Chondrocyte (in vitro differentiated cells): ENCODE measurements at places on chromosomes 4 and X. TPM values are rescaled to one million over a fixed set of nuclear protein-coding genes. Genes with fewer than 3 reads are reported as not detected.

- H3K27ac ChIP-seq: no peak overlapping the region
- H3K4me1 ChIP-seq: no peaks in the 10 kb centered on the region
- no peak overlapping the region for H3K4me3 ChIP-seq
- peaks cover 10% of the 10 kb centered on the region for H3K27me3 ChIP-seq
- H3K36me3 ChIP-seq: no peaks in the 10 kb centered on the region
Measured at GRCh38 chr4:22850630-22851029, 157.9 kb downstream of the GBA3 start.

DNA sequence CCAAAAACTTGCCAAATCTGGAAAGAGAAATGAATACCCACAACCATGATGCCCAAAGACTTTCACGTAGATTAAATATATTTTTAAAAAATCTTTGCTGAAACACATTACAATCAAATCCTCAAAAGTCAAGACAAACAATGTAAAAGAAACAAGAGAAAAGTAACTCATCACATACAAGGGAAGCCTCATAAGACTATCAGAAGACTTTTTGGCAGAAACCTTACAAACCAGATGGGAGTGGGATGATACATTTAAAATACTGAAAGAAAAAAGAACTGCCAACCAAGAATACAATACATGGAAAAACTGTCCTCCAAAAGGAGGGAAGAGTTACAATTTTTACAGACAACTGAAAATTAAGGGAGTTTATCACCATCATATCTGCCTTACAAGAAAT is 319.0 kb upstream of the INTU start:
- H3K27ac ChIP-seq: no peak overlapping the region
- peaks cover 17% of the 10 kb centered on the region for H3K36me3 ChIP-seq
- peaks cover 12% of the 10 kb centered on the region for H3K4me1 ChIP-seq
- no peak for DNase-seq
- H3K4me3 ChIP-seq: no peak overlapping the region

- no peaks in the 10 kb centered on the region for H3K36me3 ChIP-seq
- no peak for DNase-seq
- H3K27ac ChIP-seq: peak overlapping the region; percentile 94
- H3K4me3 ChIP-seq: peak overlapping the region; percentile 11
Measured at GRCh38 chrX:150084496-150085229, 146.4 kb upstream of the EOLA2 start.

DNA sequence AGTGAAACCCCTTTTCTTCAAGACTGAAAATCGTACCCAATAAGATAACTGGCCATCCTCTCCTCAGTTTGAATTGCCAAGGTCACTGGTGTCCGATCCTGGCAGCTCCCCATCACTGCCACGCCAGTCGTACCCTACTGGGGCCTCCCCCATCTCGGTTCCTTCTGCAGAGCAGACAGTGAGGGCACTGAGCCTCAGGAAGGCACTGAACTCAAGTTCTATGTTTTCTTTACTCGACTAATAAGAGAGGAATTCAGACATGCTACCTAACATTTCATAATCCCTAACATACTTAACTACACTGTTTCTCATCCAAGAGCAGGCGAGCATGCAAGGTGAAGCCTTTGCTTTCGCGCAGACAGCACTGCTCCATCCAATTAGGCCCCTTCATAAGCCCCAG is 23.4 kb downstream of the ZFYVE28 start:
- H3K27me3 ChIP-seq: peaks cover 34% of the 10 kb centered on the region
- H3K4me1 ChIP-seq: peaks cover 36% of the 10 kb centered on the region
- DNase-seq: no peak
- H3K27ac ChIP-seq: peak overlapping the region; percentile 8
- H3K36me3 ChIP-seq: no peaks in the 10 kb centered on the region
- no peak overlapping the region for H3K4me3 ChIP-seq

GRCh38 chrX:95754411-95754810 is 930.2 kb upstream of the DIAPH2 start:
- no peaks in the 10 kb centered on the region for H3K4me1 ChIP-seq
- no peaks in the 10 kb centered on the region for H3K27me3 ChIP-seq
- no peak overlapping the region for H3K4me3 ChIP-seq
- no peak for DNase-seq

DNA sequence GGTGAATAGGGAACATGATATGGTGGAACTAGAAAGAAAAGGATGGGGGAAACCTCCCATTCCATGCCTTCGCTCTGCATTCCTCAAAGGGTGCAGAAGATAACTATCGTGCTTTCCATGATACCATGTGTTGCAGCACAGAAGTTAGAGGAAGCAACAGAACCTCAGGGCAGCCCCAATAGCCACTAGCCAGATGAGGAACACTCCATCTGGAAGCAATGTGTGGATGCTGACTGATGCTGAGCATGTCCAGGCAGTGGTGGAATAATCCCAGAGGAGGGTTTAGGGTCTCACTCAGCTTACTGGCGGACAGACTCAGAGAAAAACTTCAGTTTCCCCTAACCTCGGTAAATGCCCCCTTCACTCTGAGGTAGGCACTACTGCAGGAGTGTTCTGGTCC is 7.5 kb downstream of the SMIM10 start:
- H3K4me3 ChIP-seq: no peak overlapping the region
- H3K4me1 ChIP-seq: peaks cover 31% of the 10 kb centered on the region
- H3K36me3 ChIP-seq: no peaks in the 10 kb centered on the region
- no peaks in the 10 kb centered on the region for H3K27me3 ChIP-seq
- no peak for DNase-seq

CSAG3 gene
- not detected in 3 replicates for total RNA-seq

SULT1E1 gene
- total RNA-seq: 1.2 to 1.9 TPM (median 1.4 TPM) in 3 replicates

ARHGAP36 gene
- total RNA-seq: not detected in 3 replicates
